Activated CD4-positive, alpha-beta T cell treated with anti-CD3 and anti-CD28 coated beads, Interleukin-2, amount 50 U/mL, for 24 hours (primary cell): ENCODE measurements at places on chromosomes 5 and 9.

- no peak for DNase-seq
These were observed 5.3 kb downstream of the C9orf50 start for GRCh38 chr9:129615407-129616285.

DNA sequence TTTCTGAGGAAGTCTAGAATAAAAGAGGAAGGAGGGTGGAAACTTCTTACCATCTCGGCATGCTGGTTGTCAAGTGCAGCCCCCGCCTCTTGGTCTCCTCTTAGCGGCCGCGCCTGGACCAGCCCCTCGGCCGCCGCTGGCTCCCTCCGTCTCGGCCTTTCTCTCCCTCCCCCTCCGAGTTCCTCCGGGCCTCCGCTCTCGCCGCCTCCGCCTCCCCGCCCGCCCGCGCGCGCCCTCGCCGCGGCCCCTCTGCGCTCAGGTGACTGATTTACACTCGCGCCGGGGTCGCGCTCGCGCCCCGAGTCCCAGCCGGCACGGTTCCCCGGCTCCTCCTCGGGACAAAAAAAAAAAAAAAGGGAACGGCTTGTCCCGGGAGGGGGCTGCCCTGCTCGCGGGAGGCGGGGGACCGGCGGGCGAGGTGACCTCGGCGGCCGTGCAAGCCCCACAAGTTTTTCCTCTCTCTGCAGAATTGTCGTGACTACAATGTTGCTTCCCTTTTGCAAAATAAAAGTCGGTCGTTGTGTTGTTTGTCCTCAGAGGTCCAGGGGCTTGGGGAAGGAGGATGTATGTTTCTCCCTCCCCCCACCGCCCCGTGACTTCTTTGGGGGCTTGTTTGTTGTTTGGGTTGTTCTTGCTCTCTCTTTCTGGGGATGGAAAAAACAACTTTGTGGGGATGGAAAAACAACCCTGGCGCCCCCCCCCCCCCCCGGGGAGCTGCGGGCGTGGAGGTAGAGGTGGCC is at the start of gene BNC2:
Gene BNC2, minus strand, starts transcription at position 75 of the 740 bp plus-strand sequence. Its CDS starts 22 bp downstream, at position 53.
- no peak for DNase-seq

DNA sequence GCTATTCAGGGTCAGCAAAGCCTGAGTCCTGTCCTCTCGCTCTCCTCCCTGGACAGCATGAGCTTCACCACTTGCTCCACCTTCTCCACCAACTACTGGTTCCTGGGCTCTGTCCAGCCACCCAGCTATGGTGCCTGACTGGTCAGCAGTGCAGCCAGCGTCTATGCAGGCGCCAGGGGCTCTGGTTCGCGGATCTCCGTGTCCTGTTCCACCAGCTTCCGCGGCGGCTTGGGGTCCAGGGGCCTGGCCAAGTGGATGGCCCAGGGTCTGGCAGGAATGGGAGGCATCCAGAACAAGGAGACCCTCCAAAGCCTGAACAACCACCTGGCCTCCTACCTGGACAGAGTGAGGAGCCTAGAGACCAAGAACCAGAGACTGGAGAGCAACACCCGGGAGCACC is 8.6 kb downstream of the NIPBL start:
- DNase-seq, result no peak

GRCh38 chr5:137696481-137696880 is 39.4 kb downstream of the KLHL3 start:
- peak; percentile 40 for DNase-seq

DNA sequence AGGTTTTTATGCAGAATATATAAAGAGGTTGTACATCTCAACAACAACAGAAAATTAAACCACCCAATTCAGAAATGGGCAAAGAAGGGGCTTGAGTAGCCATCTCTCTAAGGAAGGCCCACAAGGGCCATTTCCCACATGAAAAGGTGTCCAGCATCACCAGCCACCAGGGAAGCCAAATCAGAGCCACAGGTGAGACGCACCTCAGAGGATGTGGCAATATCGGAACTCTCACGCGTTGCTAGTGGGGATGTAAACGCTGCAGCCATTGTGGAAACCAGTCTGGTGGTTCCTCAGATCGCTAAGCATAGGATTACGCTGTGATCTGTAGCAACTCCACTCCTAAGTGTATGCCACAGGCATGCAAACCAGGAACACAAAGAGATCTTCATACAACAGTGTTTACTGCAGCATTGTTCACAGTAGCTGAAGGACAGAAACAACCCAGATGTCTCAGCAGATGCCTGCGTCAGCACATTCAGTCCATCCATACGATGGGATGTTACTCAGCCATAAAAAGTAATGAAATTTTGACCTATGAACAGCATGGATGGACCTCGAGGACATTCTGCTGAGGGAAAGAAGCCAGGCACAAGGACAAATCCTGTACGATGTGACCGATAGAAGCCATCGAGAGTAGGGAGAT is 84.3 kb upstream of the CACNA1B start:
- no peak for DNase-seq

DNA sequence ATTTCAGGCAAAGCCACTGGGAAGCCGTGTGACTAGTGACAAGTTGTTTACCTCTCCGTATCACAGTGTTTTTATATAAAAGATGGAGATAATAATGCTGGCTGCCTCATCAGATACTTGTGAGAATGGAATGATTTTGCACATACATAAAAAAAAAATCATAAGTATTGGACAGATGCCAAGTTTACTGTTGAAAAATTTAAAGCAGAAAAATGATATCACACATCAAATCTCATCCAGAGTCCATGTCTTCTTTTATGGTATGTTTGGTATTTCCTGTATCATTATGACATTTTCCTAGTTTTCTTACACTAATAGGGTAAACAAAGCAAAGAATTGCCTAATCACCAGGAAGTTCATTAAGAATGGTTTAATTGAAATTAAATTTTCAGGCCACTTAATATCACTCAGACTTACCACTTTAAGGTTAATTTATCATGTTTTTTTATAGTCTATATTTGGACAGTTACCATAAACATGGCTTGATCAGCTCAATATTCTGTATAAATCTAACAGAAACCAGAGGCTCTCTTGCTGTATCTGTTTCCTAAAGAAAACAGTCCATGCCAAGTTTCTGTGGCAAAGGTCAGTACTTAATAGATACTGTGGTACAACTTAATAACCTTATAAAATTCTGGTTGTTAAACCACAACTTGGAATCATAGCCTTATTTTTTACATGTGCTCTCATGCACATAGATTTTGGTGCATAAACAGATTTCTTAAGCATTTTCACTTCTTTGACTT is 656.5 kb upstream of the RIOK2 start:
- no peak for DNase-seq

DNA sequence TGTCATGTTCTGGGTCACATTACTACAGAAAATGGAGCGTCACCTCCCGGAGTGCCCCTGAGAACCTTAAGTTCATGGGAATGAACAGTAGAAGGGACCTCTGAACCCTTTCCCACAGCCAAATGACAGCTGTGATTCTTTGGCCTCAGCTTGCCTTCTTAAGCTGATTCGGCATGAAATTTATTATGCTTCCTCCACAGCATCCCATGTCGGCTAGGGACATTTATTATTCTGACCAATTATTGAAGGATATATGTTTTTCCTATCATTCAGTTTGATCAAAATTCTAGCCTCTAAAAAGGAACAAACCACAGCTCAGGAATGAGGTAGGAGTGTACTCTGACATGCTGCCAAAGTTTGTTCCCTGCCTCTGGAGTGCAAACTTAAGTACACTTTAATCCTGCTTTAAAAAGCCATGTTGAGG is 440.6 kb downstream of the CETN3 start:
- DNase-seq, result no peak

DNA sequence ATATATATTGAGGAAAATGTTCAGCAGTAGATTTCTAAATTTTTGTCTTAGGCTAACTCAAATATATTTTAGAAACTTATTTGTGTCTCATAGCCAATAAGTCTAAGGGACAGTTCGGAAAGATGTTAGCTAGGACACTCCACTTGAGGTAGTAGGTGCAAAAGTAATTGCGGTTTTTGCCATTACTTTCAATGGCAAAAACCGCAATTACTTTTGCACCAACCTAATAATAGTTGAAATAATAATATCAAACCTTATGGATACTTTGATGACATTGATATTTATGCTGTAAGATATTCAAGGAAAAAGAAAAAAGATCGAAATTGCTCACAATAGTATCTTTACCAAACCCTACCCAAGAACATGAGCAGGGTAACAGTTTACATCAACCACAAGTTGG is 555.5 kb upstream of the ST8SIA4 start:
- DNase-seq, result no peak

DNA sequence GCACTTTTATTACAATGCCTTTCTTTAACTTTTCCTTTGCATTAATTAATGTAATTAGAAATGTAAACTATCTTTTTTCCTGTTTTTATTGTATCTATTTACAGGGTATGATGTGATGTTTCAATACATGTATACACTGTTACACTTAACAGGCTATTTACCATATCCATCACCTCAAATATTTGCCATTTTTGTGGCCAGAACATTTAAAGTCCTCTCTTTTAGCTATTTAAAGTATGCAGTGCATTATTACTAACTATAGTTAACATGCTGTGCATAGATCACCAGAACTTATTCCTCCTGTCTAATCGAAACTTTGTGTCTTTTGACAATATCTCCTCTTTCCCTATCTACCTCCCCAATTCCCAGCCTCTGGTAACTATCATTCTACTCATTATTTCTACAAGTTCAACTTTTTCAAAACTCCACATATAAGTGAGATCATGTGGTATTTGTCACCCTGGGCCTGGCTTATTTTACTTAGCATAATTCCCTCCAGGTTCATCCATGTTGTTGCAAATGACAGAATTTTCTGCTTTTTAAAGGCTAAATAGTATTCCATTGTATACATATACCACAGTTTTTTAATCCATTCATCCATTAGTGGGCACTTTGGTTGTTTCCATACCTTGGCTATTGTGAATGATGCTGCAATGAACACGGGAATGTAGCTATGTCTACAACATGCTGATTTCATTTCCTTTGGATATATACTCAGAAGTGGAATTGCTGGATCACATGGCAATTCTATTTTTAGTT is 32.8 kb downstream of the OR2K2 start:
- no peak for DNase-seq

GRCh38 chr9:91683269-91683668 is 259.6 kb upstream of the NFIL3 start:
- no peak for DNase-seq

GRCh38 chr9:18077941-18078678 is 395.8 kb upstream of the ADAMTSL1 start:
- no peak for DNase-seq

- no peak for DNase-seq
These were observed 466.8 kb downstream of the DMAC1 start for GRCh38 chr9:7332780-7333179.

DNA sequence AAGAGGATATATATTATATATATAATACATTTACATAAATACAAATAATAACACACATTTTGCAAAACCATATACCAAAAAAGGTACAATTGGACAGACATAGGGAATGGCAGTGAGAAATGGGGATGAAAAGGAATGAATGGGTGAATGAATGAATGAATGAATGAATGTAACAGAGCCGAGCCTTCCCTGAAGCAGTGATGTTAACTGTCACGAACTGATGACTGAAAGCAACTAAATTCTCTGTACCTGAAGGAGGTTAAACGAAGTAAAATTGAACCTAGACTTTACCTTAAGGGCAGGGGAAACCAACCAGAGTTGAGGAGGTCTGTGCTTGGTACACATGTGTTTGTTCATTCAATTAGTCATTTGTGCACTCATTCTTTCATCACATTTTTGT is 169.6 kb upstream of the TBC1D2 start:
- DNase-seq, result no peak

- DNase-seq, result no peak
These were observed 47.2 kb downstream of the RFX3 start for GRCh38 chr9:3478549-3478953.

- no peak for DNase-seq
These were observed 194.5 kb downstream of the TRIO start for GRCh38 chr5:14337593-14337992.

DNA sequence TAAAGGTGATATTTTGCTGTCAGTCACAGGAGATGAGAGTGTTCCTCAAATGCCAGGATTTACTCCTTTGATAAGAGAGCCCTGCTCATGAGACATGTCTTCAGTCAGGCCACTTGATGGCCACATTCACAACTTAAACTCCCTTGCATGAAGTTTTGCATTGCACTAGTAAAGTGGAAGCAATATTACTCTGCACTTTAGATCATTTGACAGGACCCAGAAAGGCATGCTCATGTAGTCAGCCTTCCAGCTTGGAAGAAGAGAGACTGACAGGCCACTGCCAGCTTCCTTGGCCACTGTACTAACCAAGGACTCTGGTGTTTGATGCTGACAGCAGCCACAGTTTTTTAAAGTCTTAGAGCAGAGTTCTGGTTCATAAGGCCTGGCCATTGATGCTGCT is 42.6 kb downstream of the NPR3 start:
- no peak for DNase-seq

- no peak for DNase-seq
These were observed 3.6 kb upstream of the AGPAT2 start for GRCh38 chr9:136690806-136691261.

- no peak for DNase-seq
These were observed 15.7 kb downstream of the USP20 start for GRCh38 chr9:129850821-129851550.

DNA sequence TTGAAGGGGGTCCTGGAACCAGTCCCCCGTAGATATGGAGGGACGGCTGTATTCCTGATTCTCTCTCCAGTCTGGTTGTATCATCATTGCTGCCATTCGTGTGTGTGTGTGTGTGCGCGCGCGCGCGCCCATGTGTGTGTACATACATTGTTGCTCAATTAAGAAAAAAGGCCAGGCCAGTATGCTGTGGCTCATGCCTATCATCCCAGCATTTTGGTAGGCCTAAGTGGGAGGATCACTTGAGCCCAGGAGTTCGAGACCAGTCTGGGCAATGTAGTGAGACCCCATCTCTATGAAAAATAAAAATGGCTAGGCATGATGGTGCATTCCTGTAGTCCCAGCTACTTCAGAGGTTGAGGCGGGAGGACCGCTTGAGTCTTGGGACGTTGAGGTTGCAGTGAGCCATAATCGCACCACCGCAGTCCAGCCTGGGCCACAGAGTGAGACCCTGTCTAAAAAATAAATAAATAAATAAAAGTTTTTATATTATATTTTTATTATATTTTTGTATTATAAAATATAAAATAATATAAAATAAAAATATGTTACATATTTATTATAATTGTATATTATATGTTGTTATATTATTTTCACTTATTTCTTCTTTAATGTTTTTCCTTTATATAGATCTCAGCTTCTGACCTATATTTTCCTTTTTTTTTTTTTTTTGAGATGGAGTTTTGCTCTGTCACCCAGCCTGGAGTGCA is 53.2 kb downstream of the SPIN1 start:
- DNase-seq, result no peak

- DNase-seq, result no peak
These were observed 70.3 kb upstream of the EPB41L4B start for GRCh38 chr9:109391176-109391575.
